ENCODE measurements at places on chromosomes 6 and 20. TPM values are rescaled to one million over a fixed set of nuclear protein-coding genes. Genes with fewer than 3 reads are reported as not detected.

SLC9A8 gene
- 11.8 TPM for total RNA-seq

OSBPL2 gene
- total RNA-seq, result 34.1 TPM

CRIP3 gene
- not detected for total RNA-seq

MUC22 gene
- total RNA-seq, result not detected

CRISP1 gene
- not detected for total RNA-seq
